ENCODE measurements at places on chromosomes 1 and 21.

- DNase-seq = no peak
Measured at GRCh38 chr1:236002572-236002971, 62.3 kb downstream of the NID1 start.

- no peak for DNase-seq
Measured at GRCh38 chr1:174289644-174290310, 130.5 kb downstream of the RABGAP1L start.

GRCh38 chr21:14686466-14687267 is 140.6 kb upstream of the SAMSN1 start:
- no peak for DNase-seq

GRCh38 chr1:156553860-156554485 is 18.4 kb downstream of the IQGAP3 start:
- no peak for DNase-seq

DNA sequence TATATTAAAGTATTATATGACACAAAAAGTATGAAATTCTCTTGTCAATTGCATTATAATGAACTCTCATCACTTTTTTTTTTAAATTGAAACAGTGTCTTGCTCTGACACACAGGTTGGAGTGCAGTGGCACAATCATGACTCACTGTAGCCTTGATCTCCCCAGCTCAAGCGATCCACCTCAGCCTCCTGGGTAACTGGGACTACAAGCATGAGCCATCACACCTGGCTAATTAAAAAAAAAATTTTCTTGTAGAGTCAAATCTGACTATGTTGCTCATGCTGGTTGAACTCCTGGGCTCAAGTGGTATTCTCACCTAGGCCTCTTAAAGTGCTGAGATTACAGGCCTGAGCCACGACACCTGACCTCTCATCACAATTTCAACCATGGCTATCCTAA is 259.3 kb downstream of the S1PR1 start:
- no peak for DNase-seq

GRCh38 chr1:46691997-46692790 is 20.5 kb downstream of the TEX38 start:
- DNase-seq = no peak

GRCh38 chr1:184695023-184695422 is 59.6 kb downstream of the EDEM3 start:
- no peak for DNase-seq

Data from vagina (tissue), 2 donors.